ENCODE measurements at places on chromosomes 4 and X. TPM values are rescaled to one million over a fixed set of nuclear protein-coding genes. Genes with fewer than 3 reads are reported as not detected.

- H3K27ac ChIP-seq: no peak overlapping the region
- no peaks in the 10 kb centered on the region for H3K36me3 ChIP-seq
- DNase-seq: no peak
- no peaks in the 10 kb centered on the region for H3K27me3 ChIP-seq
- no peak overlapping the region for H3K4me3 ChIP-seq
- no peaks in the 10 kb centered on the region for H3K4me1 ChIP-seq
These were observed 108.4 kb downstream of the FAT4 start for GRCh38 chr4:125423124-125423523.

- H3K4me3 ChIP-seq: no peak overlapping the region
- no peaks in the 10 kb centered on the region for H3K27me3 ChIP-seq
- H3K4me1 ChIP-seq: no peaks in the 10 kb centered on the region
- H3K27ac ChIP-seq: no peak overlapping the region
- H3K36me3 ChIP-seq: no peaks in the 10 kb centered on the region
These were observed 13.8 kb upstream of the PLAC1 start for GRCh38 chrX:134672101-134672500.

DNA sequence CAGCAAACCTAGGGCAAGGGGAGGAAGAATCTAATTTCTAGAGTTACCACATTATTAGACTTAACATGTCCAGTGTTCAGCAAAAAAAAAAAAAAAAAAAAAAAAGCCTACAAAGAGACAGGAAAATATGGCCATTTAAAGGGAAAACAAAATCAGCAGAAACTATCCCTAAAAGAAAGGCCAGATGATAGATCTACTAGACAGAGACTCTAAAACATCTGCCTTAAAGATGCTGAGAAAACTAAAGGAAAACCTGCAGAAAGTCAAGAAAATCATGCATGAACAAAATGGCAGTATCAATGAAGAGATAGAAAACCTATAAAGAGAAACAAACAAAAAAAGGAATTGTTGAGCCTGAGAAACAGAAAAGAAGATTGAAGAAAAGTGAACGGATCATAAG lies 43.8 kb downstream of the NELFA start:
- H3K4me1 ChIP-seq: peaks cover 18% of the 10 kb centered on the region
- no peak for DNase-seq
- H3K36me3 ChIP-seq: peaks cover 34% of the 10 kb centered on the region
- no peaks in the 10 kb centered on the region for H3K27me3 ChIP-seq
- H3K4me3 ChIP-seq: no peak overlapping the region
- H3K27ac ChIP-seq: no peak overlapping the region

- no peak overlapping the region for H3K27ac ChIP-seq
- H3K4me1 ChIP-seq: no peaks in the 10 kb centered on the region
These were observed 109.1 kb upstream of the SLC4A4 start for GRCh38 chr4:71229477-71230270.

DNA sequence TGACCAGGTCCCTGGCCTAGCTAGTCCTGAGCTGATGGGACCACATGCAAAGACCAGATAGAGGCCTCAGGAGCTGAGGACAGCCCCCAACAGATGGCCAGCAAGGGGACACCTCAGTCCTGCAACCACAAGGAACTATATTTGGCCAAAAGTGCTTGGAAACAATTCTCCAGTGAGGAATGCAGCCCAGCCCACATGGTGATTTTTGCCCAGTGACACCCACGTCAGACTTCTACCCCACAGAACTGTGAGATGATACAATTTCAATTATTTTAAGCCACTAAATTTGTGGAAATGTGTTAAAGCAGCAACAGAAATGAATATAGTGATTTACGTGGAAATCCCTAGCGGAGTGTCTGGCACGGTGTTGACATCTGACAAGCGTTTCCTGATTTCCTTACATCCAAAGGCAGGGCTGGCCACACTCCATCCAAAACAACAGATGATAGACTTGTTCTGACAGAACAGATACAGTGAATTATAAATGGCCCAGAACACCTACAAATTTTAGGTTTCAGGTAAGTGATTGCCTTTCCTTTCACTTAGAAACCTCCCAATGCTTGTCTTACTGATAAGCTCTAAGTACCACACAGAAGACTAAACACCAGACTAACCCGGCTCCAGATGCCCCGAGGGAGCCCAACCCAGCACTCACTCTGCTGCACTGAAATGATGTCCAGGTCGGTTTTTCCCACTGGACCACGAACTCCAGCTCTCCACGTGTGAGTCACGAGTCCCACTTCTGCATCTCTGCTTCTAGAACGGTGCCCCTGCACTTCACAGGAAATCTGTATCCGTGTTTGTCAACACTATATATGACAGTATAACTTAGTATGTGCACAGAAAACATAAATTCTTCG lies 5.8 kb downstream of the AFAP1 start:
- no peak overlapping the region for H3K4me3 ChIP-seq
- peaks cover 32% of the 10 kb centered on the region for H3K4me1 ChIP-seq
- H3K36me3 ChIP-seq: no peaks in the 10 kb centered on the region
- H3K27ac ChIP-seq: no peak overlapping the region
- DNase-seq: no peak
- H3K27me3 ChIP-seq: no peaks in the 10 kb centered on the region

DNA sequence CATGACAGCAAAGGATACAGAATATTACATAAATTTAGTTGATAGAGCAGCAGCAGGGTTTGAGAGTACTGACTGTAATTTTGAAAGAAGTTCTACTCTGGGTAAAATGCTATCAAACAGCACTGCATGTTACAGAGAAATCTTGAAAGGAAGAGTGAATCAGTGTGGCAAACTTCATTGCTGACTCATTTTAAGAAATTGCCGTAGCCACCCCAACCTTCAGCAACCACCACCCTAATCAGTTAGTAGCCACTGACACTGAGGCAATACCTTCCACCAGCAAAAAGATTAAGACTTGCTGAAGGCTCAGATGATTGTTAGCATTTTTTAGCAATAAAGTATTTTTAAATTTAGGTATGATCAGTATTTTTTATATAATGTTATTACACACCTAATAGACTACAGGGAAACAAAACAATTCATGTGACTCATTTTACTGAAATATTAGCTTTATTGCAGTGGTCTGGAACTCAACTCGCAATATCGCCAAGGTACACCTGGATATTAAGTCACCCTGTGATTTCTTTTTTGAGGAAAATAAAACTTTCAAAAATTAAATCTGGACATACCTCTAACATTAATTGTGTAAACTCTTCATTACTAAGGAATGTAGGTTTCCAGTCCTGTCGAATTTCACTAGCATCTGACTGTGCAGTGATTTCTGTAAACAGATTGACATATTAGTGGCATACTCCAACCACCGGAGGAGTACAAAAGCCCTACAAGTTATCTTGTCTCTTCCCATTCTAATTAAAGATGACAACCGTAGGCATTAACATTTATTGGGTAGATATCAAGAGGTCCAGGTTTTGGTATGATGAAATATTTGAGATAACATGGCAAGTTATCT lies 71.1 kb downstream of the CLOCK start:
- peaks cover 27% of the 10 kb centered on the region for H3K36me3 ChIP-seq
- no peak overlapping the region for H3K4me3 ChIP-seq
- DNase-seq: no peak
- no peaks in the 10 kb centered on the region for H3K4me1 ChIP-seq

GRCh38 chr4:176300565-176300964 lies 19.2 kb upstream of the SPCS3 start:
- H3K27ac ChIP-seq: no peak overlapping the region
- H3K27me3 ChIP-seq: no peaks in the 10 kb centered on the region
- H3K4me1 ChIP-seq: no peaks in the 10 kb centered on the region
- no peak overlapping the region for H3K4me3 ChIP-seq

GRCh38 chrX:33211356-33212260 lies at the start of gene DMD:
DMD (minus strand) TSS chrX:33211549; CDS start chrX:33211312, 237 bp downstream.
- H3K4me1 ChIP-seq: no peaks in the 10 kb centered on the region
- H3K4me3 ChIP-seq: no peak within 1 kb of the TSS
- peak; percentile 1 for DNase-seq
- H3K27me3 ChIP-seq: no peaks in the 10 kb centered on the region
- no peak within 1 kb of the TSS for H3K27ac ChIP-seq
- no peaks in the 10 kb centered on the region for H3K36me3 ChIP-seq

DNA sequence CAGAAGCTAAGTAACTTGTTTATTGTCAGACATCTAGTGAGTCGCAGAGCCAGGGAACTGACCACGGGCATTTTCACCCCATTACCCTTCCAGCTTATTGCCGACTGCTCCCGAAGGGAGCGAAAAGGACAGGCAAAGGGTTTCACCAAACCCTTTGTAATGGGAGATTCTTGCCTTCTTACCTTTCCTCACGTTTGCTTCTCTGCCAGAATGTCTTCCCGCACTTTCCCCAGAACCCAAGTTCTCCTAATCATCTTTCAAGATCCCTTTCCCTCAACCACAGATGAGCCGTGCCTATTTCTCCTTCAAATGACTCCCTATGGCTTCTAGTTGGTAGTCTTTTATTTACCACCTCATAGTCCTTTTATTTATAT lies 520 bp upstream of the SRP72 start:
- peaks cover 25% of the 10 kb centered on the region for H3K4me1 ChIP-seq
- no peaks in the 10 kb centered on the region for H3K27me3 ChIP-seq
- H3K27ac ChIP-seq: peak overlapping the region; percentile 83
- peaks cover 2% of the 10 kb centered on the region for H3K36me3 ChIP-seq
- DNase-seq: no peak
- H3K4me3 ChIP-seq: peak overlapping the region; percentile 83

DNA sequence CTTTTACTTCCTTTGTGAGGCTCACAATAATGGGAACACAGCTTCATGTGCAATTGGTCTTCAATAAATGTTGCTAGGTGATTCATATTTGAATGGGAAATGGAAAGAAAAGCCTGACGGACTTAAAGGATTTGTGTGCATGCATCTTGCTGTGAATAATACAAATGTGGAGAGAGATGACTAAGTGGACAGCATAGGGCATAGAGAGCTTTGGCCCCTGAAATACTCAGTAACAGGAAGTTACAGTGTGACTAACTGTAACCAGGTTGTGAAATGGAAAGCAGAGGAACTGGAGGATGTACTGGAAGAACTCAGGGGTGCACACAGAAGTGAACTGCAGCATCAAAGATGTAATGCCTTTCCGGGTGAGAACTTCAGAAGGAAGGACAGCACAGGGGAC lies 206.7 kb downstream of the MGST2 start:
- H3K4me3 ChIP-seq: no peak overlapping the region
- peaks cover 26% of the 10 kb centered on the region for H3K4me1 ChIP-seq
- no peak overlapping the region for H3K27ac ChIP-seq
- no peaks in the 10 kb centered on the region for H3K36me3 ChIP-seq
- peak; percentile 47 for DNase-seq

GRCh38 chr4:38313175-38313574 lies 350.8 kb upstream of the KLF3 start:
- H3K27ac ChIP-seq: no peak overlapping the region
- H3K4me3 ChIP-seq: no peak overlapping the region
- no peak for DNase-seq
- H3K27me3 ChIP-seq: no peaks in the 10 kb centered on the region

DNA sequence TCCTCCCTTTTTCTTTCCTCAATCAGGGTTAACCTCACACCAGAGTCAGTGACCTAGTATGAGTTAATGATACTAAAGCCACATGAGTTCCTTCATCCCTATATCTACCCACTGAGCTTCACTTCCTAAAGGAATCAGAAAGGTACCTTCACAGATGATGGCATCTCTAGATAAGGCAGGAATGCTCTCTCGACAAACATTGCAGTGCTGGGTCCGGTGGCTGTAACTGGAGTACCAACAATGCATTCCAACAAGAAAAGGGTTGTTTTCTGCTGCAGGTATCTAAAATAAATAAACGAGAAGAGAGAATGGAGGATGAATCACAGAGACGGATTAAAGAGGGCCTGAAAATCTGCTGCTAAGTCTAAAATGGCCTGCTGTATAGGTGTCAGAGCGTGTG lies 66.7 kb downstream of the DGKK start:
- H3K4me1 ChIP-seq: no peaks in the 10 kb centered on the region
- no peak for DNase-seq
- H3K4me3 ChIP-seq: no peak overlapping the region
- no peak overlapping the region for H3K27ac ChIP-seq
- H3K36me3 ChIP-seq: peaks cover 5% of the 10 kb centered on the region

- no peaks in the 10 kb centered on the region for H3K4me1 ChIP-seq
- H3K27ac ChIP-seq: no peak overlapping the region
- no peaks in the 10 kb centered on the region for H3K27me3 ChIP-seq
- DNase-seq: no peak
These were observed 34.2 kb upstream of the MAGEA8 start for GRCh38 chrX:149846789-149847188.

DNA sequence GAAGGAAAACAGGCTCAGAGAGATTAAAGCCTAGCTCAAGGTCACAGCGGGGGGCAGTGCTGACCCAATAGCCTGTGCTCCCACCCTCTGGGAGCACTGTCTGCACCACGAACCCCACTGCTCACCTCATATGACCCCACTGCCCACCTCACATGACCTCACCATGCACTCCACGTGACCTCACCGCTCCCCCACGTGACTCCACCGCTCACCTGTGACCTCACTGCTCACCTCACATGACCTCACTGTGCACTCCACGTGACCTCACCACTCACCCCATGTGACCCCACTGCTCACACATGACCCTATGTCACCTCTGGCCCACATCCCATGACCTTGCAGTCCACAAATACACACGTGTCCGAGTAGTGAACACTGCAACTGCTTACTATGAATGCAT lies 55.4 kb downstream of the ACOX3 start:
- DNase-seq: no peak
- H3K36me3 ChIP-seq: 0 out of 2 replicates have a peak, but pooled peaks cover 3% of the 10 kb centered on the region
- H3K4me1 ChIP-seq: peaks cover 15% of the 10 kb centered on the region

GRCh38 chrX:131812847-131813825 lies 210.0 kb upstream of the STK26 start:
- DNase-seq: no peak
- H3K4me3 ChIP-seq: no peak overlapping the region
- no peaks in the 10 kb centered on the region for H3K4me1 ChIP-seq
- no peaks in the 10 kb centered on the region for H3K27me3 ChIP-seq

- peaks cover 11% of the 10 kb centered on the region for H3K27me3 ChIP-seq
- no peaks in the 10 kb centered on the region for H3K36me3 ChIP-seq
- no peak for DNase-seq
- H3K27ac ChIP-seq: no peak overlapping the region
- no peak overlapping the region for H3K4me3 ChIP-seq
These were observed 52.0 kb downstream of the HMX1 start for GRCh38 chr4:8819473-8820177.

GRCh38 chrX:2264179-2265030 lies 236.4 kb downstream of the DHRSX start:
- H3K4me1 ChIP-seq: no peaks in the 10 kb centered on the region
- peaks cover 9% of the 10 kb centered on the region for H3K36me3 ChIP-seq
- H3K4me3 ChIP-seq: no peak overlapping the region

DNA sequence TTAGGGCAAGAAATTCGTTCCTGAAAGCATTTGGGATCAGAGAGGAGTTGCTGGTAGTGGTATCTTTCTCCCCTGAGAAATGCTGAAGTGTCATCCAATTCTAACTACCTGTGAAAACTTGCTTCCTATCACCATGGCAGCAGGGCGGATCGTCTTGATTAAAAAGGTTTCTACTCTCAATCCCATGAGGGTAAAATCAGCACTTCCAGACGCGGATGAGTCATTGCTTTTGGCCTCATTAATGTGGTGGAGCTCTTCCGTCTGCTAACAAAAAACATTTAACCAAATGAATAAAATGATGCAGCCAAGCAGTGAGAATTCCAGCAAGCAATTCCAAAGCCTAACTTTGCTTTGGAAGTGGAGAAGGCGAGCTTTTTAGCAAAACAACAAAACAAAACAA lies 325.6 kb downstream of the CAMK2D start:
- H3K27ac ChIP-seq: no peak overlapping the region
- H3K36me3 ChIP-seq: no peaks in the 10 kb centered on the region
- DNase-seq: no peak

Gene STK32B
- not detected for polyA plus RNA-seq

Gene FGF2
- polyA plus RNA-seq: 0.01 TPM

Gene NOX1
- polyA plus RNA-seq: 0.10 TPM

Gene FRAS1
- 22.5 TPM for polyA plus RNA-seq

Gene ALAS2
- not detected for polyA plus RNA-seq

Gene ARHGAP6
- polyA plus RNA-seq: not detected

Gene GLUD2
- 2.7 TPM for polyA plus RNA-seq

Gene EGF
- 0.08 TPM for polyA plus RNA-seq

Gene ZXDA
- polyA plus RNA-seq: not detected

Gene MTMR1
- 8.9 TPM for polyA plus RNA-seq

Gene TRMT10A
- 3.9 TPM for polyA plus RNA-seq

Measured in HepG2 (cell line).